ENCODE measurements at places on chromosomes 7 and 10.

- DNase-seq = no peak
Measured at GRCh38 chr7:4151926-4152549, 530.1 kb upstream of the FOXK1 start.

DNA sequence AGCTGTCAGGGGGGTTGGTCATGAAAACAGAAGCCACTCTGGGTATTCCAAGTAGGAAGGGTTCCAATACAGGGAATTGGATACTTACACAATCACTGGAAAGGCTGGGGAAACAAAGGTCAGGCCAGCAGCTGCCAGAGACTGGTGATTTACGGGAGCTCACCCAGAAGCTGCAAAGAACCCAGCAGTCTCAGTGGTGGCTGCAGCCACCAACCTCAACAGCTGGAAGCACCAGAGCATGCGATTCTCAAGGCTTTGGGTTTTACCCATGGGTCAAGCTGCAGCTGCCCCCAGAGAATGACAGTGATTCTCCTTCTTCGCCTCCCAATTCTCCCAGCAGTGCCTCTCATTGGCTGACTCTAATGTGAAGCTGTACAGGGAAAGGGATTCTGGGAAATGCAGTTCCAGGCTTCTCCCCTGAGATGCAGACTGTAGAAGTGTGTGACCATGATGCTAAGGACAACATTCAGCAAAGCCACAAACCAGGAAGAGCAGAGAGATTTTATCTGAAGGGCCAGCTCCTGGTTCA lies 107.2 kb upstream of the TCF7L2 start:
- DNase-seq = no peak

DNA sequence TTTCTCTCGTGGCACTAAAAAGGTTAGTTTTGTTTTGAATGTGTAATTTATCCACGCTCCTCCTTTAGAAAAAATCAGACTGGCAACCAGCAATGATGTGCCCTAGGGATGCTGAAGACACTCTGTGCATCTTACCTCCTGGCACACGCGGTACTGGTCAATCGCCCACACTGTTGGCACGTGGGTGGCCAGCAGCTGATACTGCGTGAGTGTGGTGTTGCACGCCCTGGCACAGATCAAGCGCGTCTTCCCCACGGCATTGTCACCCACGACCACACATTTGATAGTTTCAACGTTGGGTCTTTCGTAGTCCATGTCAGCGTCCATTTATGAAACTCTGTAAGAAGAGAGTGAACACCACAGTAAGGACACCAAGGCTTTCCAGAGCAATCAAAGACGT lies 32.8 kb downstream of the RHOBTB1 start:
- no peak for DNase-seq

GRCh38 chr7:94160719-94161435 lies 156.7 kb upstream of the BET1 start:
- no peak for DNase-seq

GRCh38 chr7:15012135-15012534 lies 109.6 kb upstream of the DGKB start:
- DNase-seq = no peak

GRCh38 chr7:20350518-20350951 lies 19.8 kb downstream of the ITGB8 start:
- no peak for DNase-seq

DNA sequence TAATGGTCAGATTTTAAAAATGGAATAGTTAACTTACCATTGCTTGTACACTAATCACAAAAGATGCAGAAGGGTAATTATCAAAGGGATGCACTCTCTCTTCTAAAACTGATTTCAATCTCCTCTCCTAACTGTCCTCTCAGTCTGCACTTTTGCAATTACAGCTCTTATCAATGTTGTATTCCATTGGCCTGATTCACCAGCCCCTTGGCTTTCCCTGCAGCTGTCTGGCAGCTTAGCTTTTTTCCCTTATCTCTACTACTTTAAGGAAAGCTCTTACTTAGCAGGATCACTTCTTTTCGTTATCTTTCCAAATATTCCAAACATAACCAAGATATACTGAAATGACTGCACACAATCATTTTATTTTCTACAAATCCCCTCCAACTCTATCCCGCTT lies 448.8 kb downstream of the GRM8 start:
- DNase-seq = no peak

GRCh38 chr10:62696798-62697197 lies 107.7 kb upstream of the ADO start:
- DNase-seq = no peak

DNA sequence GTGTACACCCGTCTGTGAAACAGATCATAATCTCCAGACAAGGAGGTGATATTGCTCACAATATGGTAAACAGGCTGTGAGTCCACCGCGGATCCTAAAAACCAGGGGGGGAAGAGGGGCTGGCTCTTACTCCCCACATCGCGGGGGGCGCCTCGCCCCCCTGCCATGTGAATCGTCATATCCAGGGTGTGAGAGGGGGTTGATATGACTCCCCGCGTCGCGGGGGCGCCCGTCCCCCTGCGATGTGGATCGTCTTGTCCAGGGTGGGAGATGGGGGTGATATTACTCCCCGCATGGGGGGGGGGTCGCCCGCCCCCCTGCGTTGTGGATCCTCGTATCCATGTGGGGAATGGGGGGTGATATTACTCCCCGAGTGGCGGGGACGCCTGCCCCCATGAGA lies 30.9 kb downstream of the OCM2 start:
- no peak for DNase-seq

GRCh38 chr7:55478700-55479099 lies 93.6 kb downstream of the VOPP1 start:
- DNase-seq = no peak

DNA sequence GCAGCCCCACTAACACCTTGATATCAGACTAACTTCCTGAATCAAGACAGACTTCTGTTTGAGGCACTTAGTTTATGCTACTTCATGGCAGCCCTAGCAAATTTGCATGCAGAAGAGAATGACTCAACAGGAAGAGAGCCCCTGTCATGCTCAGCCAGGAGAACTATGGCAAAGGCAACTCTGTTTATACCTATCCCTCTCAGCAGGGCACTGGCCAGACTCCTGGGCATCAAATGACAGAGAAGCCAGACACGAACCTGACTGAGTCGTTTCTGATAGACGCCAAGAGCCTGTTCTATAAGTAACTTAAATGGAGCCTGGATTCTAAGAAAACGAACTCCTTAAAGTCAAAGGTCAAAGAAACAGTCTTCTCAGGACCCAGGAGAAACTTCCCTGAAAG lies 50.9 kb upstream of the UNC5B start:
- DNase-seq = peak; percentile 9

DNA sequence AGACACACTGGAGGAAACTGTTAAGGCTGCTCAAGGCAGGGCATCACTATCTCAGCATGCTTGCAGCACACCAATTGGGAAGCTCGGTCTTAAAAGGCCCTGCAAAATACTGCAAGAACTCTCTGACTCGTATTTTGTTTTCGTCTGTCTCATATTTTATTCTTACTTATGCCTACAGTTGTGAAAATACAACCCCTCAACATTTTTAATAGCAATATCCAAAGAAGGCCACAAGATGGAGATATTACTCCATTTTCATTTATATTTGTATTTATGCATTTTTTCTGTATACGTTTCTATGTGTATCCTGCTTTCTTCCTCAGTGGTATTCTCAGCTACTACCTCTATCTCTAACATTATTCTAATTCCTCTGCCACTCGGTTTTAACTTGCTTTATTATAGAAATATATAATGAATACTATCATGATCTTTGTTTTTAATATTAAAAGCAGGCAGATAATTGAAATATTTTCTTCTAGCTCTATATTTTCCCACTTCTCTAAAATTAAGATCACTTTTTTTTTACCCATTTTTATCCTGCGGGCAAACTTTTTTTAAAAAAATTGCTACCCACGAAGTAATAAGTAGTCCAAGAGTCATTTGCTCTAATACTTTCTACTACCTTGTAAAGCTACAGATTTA lies 10.0 kb downstream of the DNAJC1 start:
- peak; percentile 34 for DNase-seq

GRCh38 chr10:129770286-129770685 lies 193.8 kb downstream of the EBF3 start:
- DNase-seq = no peak

DNA sequence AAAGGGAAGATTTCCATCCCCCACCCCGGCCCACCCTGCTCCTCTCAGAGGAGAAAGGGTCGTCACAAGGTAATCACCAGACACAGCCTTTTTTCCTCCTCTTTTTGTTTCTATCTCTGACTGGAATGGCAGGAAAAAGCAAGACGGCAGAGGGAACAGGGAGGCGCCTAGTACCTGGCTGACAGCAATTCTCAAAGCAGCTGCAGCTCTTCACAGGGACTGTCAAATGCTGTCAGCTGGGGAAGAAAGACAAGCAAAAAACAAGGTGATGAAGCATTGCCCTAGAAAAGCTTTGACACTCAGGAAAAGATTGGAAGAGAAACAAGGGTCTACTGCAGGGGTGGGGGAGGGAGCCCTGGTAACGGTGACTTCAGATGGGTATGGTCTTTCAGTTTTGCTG lies 52.7 kb downstream of the GNA12 start:
- no peak for DNase-seq

GRCh38 chr10:79034271-79034876 lies 34.4 kb upstream of the ZMIZ1 start:
- DNase-seq = no peak

DNA sequence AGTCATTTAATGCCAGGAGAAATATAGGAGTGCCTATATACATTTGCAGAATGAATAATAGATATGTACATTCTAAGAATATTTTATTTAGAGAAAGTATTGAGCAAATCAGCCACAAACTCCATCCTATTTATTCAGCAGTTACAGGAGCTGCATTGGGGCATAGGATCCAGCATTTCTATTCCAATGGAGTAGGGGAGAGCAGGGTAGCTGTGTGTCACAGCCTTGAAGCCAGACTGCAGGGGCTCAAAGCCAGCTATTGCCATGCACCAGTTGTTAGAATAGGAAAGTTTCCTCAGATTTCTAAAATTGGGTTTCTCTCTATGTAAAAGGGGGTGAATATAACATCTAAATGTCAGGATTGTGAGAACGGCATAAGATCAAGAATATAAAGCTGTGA lies 116.8 kb upstream of the MYO3A start:
- DNase-seq = no peak

DNA sequence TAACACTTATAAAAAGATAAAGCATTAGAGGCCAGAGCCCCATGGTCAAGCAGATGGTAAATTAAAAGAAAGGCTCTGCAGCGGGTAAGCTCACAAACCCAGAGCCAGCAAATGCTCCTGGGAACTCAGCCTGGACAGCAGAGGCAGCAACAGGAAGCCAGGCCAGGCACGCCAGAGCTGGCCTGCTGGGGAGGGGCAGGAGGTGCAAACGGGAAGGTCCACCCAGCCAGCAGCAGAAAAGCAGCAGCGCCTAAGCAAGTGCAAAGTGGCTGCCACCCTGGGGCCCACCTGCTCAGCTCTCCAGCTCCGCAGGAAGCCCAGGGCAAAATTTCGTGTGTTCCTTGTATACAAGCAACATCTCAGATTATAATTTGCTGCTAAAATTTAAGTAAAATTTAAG lies 82.7 kb upstream of the GPR22 start:
- no peak for DNase-seq

- DNase-seq = no peak
Measured at GRCh38 chr7:6575281-6576023, 1.8 kb upstream of the ZDHHC4 start.

GRCh38 chr7:139118805-139119485 lies 9.4 kb upstream of the ZC3HAV1 start:
- no peak for DNase-seq

DNA sequence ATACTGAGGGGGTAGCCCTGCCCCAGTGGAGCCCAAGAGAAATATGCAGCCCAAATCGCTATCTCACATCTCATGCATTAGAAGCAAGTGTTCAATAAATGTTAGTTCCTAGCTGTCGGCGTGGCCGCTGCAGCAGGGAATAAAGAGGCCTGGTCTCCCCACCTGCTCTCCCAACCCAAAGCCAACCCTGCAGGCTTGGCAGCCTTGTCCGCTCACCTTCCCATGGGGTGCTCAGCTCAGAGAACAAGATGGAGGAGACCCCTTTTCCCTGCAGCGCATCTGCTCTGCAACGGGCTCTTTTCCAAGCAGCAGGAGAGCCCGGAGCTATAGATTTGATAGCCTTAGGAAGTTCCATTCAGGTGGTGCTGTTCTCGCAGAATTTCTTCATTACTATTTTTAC lies 12.0 kb upstream of the DOCK1 start:
- no peak for DNase-seq

DNA sequence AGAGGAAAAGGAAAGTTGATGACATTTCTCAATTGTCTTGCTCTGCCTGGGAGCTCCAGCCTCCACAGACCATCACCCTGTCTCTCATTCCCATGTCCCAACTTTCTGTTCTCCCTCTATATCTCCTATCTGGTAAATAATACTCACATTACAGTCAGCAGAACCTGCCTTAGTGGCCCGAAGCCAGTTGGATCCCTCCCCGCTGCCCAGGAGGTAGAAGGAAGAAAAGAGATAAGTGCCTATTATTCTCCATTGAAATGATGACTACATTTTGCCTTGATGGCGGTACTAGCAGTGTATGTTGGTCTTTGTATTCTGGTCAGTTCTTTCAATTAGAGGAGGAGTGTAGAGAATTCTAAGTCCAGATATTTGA lies 91.9 kb downstream of the CSTF2T start:
- no peak for DNase-seq

DNA sequence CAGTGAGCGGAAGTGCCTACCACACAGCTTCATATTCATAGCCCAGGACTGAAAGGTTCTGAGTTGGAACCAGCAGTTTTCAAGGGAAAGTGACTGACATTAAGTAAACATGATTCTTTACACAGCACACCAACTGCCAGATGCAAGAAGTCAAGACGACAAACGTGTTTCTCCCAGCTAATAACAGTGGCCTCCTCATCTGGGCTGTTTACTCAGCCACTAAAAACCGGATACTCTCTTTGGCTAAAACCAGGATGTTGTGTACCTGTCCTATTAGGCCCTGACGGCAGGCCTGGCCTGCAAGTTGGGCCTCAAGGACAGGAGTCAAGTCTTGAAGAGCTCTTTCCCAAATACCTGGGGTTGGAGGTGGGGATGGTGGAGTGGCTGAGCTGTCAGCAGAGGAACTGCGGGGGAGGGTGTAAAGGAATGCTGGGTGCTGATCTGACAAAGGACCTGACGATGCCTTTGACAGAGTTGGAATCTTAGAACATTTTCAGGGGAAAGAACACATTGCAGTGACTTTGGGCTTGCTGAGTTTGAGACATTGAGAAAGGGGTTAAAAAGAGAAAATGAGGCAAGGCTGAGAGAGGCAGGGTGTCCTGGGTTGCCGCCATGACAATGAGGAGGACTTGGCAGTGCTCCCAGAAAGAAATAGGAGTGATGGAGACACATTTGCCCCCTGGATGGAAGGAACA lies 57.7 kb downstream of the STEAP1B start:
- DNase-seq = no peak
